ENCODE measurements at places on chromosomes 7 and 10.

- no peak for DNase-seq
These were observed 3.4 kb downstream of the TWIST1 start for GRCh38 chr7:19113855-19114550.

GRCh38 chr10:70950037-70950436 is 61.7 kb upstream of the PCBD1 start:
- DNase-seq: no peak

- DNase-seq: no peak
These were observed 105.1 kb upstream of the NPVF start for GRCh38 chr7:25333296-25333928.

DNA sequence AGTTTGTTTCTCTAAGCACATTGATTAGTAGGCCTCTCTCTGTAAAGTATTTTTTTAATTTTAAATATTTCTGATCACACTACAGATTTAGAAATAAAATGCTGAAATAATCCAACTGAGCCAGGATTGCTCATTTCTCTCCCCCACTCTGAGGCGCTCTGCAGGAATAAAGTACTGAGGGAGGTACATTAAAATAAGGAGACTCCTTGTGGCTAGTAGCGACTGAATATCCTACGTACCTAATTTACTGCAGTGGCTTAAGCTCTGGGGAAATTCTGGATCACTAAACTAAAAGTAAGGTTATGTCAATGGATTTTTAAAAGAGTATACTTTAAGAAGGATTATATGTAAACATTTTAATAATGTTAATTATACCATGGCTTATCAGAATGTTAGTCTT is 75.2 kb downstream of the RTKN2 start:
- no peak for DNase-seq

DNA sequence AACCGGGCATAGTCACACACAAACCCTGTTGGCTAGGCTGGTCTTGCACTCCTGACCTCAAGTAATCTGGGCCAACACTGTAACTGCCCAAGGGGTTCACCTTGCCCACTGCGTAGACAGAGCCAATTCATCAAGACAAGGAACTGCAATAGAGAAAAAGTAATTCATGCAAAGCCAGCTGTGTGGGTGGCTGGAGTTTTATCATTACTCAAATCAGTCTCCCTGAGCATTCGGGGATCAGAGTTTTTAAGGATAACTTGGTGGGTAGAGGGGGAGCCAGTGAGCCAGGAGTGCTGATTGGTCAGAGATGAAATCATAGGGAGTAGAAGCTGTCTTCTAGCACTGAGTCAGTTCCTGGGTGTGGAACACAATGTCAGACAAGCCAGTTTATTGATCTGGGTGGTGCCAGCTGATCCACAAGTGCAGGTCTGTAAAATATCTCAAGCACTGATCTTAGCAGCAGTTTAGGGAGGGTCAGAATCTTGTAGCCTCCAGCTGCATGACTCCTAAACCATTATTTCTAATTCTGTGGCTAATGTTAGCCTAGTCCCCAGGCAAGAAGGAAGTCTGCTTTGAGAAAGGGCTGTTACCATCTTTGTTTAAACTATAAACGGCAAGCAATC is 15.6 kb upstream of the FXYD4 start:
- DNase-seq: no peak

- DNase-seq: no peak
These were observed 1.3 kb downstream of the EGR2 start for GRCh38 chr10:62814756-62815380.

DNA sequence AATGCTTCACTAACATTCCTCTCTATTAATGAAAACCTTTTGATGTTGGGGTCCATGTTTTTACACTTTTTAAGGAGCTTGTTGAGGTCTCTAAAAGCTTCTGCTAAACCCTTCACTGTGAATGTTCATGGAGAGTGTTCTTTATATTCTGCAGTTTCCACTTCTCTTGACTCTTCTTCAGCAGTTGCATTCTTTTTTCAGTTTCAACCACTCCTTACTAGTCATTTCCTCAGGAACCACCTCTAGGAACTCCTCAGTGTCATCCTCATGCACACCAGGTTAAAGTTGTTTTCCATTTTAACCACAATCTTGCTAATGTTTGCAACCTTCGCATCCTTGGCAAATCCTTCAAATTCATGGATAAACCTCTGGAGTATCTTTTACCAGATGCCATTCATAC is 821.6 kb downstream of the ANKRD7 start:
- DNase-seq: no peak

DNA sequence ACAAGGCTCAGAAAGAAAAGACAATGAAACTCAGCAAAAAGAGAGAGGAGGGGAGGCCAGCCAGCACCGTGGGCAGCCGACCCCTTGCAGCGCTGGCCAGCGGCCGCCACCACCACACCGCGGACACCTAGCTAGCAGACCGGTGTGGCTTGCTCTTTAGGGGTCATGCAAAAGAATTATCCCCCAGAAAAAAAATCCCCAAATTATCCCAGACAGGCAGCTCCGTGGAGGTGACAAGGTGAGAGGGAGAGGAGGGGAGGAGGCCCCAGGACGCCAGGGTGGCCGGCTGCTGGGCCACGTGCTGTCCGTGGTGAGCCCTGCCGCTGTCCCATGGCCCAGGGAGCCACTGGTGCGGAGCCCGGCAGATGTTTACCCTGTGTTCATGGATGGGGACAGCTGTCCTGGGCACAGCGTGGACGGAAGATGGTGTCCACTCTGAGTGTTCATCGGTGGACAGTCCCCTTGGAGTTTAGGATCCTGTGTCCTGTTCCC is 16.5 kb downstream of the YKT6 start:
- no peak for DNase-seq

DNA sequence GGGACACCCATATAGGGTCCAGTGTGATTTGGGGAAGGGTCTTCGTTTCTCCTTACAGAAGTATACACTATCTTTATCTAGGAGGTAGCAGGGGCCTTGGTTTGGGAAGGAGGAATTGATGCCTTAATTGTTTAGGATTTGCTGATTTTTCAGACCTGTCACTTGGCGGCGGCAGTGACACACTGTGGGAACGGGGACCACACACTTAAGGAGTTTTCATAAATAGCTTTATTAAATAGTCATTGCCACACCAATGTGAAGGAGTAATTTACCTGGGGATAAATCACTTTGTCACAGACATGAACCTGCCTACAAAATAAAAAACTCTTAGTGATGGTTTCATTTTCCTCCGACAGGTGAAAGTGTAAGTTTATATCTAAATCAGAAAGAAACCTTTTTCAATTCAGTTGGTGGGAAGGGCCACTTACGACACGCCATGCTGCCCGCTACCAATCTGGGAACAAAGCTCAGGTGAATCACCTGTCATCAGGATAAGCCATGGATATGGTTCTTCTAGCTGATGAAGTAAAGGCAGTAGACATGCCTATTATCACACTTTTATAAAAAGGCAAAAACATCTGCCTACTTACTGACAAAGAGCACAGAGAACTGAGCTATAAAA is 12.3 kb upstream of the ENO4 start:
- no peak for DNase-seq
